ENCODE measurements at places on chromosomes 5 and 9.
A peak's percentile ranks its signal among the peaks of the same experiment; 100 is the strongest.

DNA sequence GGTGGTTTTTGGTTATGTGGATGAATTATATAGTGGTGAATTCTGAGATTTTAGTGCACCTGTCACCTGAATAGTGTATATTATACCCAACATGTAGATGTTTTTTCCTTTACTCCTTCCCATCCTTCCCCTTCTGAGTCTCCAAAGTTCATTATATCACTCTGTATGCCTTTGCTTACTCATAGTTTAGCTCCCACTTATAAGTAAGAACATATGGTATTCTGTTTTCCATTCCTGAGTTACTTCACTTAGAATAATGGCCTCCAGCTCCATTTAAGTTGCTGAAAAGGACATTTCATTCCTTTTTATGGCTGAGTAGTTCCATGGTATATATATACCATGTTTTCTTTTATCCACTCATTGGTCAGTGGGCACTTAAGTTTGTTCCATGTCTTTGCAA, 161.6 kb upstream of the CD180 start:
- no peak for DNase-seq

GRCh38 chr9:113465599-113466140, 2.1 kb downstream of the RGS3 start:
- DNase-seq = no peak

- no peak for DNase-seq
Observed at GRCh38 chr9:135622415-135623020, 16.8 kb downstream of the GLT6D1 start.

GRCh38 chr9:114214181-114214580, 58.8 kb downstream of the COL27A1 start:
- DNase-seq = peak; percentile 47

DNA sequence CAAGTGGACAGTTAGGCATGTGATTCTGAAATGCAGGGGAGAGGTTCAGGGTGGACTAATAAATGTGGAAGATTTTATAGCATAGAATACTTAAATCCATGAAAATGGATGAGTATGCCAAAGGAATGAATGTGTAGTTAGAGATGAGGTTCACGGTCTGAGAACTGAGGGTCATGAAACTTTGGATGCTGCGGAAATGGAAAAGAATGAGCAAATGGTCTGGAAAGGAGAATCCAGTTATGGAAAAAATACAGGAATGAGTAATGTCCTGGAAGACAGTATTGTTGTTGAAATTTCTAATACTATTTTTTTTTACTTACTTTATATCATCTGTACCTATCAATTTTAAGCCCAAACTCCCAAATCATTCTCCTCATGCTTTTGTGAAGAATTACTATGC, 2369.4 kb downstream of the MAT2B start:
- DNase-seq = no peak

GRCh38 chr9:131623655-131624330, 78.5 kb downstream of the PRRT1B start:
- DNase-seq = no peak

DNA sequence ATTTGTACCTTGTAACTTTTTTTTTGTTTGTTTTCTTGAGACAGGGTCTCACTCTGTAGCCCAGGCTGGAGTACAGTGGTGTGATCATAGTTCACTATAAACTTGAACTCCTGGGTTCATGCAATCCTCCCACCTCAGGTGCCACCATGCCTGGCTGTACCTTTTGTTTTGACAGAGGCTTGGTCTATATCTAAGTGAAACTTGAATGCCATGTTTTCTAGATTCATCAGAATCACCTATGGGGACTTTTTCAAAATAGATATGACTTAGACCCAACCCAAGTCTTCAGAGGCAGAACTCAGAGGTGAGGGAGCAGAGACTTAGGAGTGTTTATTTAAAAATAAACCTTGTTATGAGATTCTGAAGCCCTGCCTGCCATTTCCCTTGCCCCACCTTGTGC, 128.4 kb downstream of the PTTG1 start:
- DNase-seq = no peak

GRCh38 chr5:79227484-79228025, 8.4 kb upstream of the JMY start:
- no peak for DNase-seq

- no peak for DNase-seq
Observed at GRCh38 chr5:23884405-23885031, 377.1 kb downstream of the PRDM9 start.

DNA sequence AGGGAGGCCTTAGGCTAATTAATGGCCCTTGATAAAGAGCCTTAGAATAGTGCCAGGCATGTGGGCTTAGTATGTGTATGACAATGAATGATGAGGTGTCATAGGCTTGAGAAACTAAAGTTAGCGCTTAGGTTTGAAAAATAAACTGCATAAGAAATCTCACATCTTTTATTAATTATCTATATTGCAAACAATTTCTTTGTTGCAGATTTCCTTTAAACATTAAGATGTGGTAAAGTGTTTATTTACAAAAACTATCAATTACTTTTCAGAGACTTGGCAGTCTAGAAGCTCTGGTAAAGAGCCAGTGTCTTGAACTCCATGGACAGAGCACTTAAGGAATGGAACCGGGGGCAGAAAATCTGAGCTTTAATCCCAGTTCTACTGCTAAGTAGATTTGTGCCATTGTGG, 23.1 kb downstream of the MAP1B start:
- DNase-seq = no peak

- no peak for DNase-seq
Observed at GRCh38 chr9:133134388-133135145, 13.5 kb upstream of the RALGDS start.

DNA sequence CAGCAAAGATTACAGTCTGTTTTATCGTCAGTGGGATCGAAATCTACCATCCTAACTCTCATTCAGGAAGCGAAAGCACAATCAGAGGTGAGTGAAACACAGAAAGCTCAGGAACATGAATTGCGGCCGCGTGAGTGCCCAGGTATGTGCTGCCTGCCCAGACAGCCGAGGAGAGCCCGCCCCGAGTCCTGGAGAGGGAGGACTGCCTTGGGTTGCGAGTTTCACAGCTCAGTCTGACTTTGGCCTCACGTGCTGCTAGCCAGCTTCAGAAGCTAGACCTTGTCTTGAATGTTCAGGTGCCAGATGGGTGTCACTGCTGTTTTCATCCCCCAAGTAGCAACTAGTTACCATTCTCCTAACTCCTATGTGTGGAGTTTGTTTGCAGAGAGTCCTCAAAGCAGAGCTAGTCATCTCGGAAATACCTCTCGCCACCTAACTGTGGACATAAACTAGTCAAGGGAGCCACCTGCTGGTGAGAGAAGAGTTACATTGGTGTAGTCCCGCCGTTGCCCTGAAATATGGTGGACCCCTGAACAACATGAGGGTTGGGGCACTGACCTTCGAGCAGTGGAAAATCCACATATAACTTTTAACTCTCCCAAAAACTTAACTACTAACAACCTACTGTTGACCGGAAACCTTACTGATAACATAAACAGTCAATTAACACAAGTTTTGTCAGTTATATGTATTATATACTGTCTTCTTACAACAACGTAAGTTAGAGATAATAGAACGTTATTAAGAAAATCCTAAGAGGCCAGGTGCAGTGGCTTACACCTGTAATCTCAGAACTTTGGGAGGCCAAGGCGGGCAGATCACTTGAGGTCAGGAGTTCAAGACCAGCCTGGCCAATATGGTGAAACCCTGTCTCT, 80.9 kb downstream of the GOLPH3 start:
- peak; percentile 73 for DNase-seq

DNA sequence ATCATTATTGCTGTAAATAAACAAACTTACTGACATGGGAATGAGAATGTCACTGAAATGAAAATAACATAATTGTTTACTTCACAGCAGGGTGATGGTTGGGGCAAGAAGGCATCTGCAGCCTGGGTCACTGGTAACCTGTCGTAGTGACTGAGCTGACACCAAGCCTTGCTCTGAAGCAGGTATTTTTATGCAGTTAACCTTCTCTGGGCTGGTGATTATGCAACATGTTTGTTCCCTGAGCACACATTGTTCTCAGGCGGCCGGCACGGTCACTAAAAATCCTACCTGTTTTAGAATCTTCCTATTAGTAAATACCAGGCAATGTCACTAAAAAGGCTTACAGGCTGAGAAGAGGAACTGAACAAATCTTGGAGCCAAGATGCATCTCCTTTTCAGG, 157.7 kb upstream of the NR3C1 start:
- no peak for DNase-seq

- peak; percentile 92 for DNase-seq
Observed at GRCh38 chr5:127959152-127959764, 124.3 kb upstream of the SLC12A2 start.

- DNase-seq = no peak
Observed at GRCh38 chr9:137111788-137112563, 2.6 kb downstream of the DPP7 start.

- DNase-seq = no peak
Observed at GRCh38 chr5:103706939-103707682, 144.5 kb upstream of the NUDT12 start.

GRCh38 chr5:84228266-84228665, 156.4 kb downstream of the EDIL3 start:
- no peak for DNase-seq

GRCh38 chr9:81375187-81376100, 313.9 kb downstream of the TLE1 start:
- DNase-seq = no peak

- no peak for DNase-seq
Observed at GRCh38 chr5:100161868-100162267, 373.3 kb upstream of the FAM174A start.

GRCh38 chr5:59810041-59810440, 83.5 kb downstream of the PDE4D start:
- peak; percentile 78 for DNase-seq

DNA sequence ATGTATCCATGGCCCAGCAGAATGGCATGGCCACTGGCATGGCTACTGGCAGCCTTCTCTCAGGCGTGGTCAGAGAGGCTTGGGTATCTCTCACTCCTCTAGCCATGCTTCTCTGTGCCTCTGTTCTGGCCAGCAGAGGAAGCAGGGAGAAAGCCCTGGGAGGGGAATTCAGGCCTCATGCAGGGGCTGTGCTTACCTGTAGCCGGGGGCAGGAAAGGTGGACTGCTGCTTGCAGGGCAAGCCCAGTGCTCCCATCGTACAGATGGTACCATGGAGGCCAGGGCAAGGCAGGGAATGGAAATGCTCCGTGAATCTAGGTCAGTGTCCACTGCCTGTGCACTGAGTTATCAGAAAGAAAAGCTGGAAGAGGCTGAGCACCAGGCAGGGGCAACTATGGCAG, 2.7 kb downstream of the OR13J1 start:
- DNase-seq = no peak

DNA sequence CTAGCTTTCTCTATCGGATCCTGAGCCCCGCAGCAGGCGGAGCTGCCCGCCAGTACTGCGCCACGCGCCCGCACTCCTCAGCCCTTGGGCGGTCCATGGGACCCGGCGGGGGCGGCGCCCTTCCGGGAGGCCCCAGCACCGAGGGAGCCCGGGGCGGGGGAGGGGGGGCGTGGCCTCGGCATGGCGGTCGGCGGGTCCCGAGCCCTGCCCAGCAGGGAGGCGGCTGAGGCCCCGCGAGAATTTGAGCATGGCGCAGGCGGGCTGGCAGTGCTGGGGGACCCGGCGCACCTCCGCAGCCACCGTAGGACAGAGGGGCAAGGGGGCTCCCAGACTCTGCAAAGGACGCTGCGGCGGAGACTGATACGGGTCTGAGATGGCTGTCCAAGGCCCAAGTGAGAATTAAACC, 6.8 kb downstream of the ZDHHC11B start:
- no peak for DNase-seq

- DNase-seq = no peak
Observed at GRCh38 chr9:129414377-129414992, 206.4 kb downstream of the C9orf50 start.

- DNase-seq = no peak
Observed at GRCh38 chr5:68444048-68444447, 228.5 kb downstream of the PIK3R1 start.

DNA sequence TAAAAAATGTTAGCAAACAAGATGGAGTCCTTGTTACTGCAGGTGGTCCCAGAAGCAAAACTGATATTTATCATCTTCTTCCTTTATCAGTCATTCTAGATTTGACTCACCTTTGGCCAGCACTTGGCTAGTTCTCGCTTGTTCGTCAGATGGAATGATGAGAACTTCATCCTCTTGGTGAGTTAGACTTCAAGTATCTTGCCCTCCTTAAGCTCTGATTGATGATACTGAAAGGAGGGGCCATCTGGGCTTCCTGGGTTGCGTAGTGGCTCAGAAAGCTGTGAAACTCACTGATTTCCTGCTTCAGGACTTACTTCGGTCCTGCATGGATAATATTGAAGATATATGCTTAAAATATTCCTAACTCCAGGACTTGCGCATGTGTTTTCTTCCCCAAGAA, 1248.2 kb upstream of the CDH9 start:
- no peak for DNase-seq

- peak; percentile 34 for DNase-seq
Observed at GRCh38 chr9:69637817-69638200, 34.4 kb downstream of the APBA1 start.

GRCh38 chr5:159424123-159424522, 93.8 kb upstream of the IL12B start:
- DNase-seq = no peak

GRCh38 chr9:129464972-129465833, 155.7 kb downstream of the C9orf50 start:
- peak; percentile 62 for DNase-seq

DNA sequence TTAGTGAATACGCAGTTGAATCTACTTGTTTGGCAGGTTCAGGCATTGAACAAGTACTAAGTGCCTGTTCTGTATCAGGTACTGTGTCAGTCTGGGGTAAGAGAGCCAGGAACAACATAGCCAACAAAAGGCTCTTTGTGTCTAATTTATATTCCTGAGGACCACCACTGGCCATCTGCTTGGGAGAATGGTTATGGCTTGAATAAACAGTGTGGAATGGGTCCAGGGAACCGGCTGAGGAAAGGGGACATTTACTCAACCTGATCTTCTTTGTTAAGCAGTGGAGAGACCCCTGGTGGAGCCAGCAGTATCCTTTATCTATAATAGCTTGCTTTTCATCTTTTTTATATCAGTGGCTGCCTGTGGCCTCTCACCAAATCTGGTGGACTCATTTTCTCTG, 38.6 kb downstream of the EXOSC2 start:
- DNase-seq = no peak

DNA sequence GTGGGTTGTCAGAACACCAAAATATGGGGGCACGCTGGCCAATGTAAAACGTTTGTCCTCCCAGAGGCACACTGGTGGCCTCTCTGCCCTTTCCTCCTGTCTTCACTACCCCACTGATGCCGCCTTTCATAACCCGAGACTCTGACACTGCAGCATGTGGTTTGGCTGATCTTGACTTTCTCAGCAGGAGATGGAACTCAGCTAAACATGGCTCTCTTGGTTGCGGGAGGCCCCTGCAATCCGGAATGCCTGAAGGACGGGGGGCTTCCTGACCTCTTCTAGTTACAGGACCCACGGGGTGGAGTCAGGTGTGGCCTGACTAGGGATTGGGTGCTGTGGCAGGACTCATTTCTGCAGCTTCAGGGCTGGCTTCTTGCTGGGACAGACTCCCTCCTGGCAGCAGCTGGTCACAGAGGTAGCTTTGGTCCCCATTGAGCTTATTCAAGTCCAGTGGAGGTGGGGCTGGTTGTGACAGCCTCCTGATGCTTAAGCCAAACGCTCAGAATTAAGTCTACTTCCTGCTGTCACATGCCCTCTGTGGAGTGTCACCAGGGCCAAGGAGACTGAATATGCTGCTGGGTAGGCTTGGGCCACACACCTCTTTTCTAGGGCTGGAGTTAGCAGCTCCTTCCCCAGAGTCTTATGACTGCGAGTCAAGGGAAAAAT, 44.2 kb downstream of the NXNL2 start:
- DNase-seq = no peak

- DNase-seq = no peak
Observed at GRCh38 chr9:92349771-92350739, 24.3 kb downstream of the CENPP start.
